Right lung (tissue), 10 donors: ENCODE measurements at places on chromosomes 1 and 21.

DNA sequence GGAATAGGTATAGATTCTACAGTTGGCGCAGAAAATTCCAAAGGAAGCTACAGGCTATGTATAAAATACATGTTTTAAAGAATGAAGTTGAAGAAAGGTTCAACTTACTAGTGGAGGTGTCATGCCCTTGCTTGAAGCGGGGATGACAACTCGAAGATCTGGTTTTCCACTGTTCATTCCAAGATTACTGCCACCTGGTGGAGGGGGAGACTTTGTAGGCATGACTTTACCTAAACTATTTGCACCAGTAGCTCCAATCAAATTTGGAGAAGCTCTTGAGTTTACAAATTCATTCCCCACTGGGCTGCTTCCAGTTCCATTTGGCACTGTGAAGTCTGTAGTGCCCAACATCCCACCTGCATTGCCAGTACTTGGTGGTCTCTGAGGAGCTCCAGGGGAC, 81.7 kb downstream of the AXDND1 start:
- DNase-seq: no peak

DNA sequence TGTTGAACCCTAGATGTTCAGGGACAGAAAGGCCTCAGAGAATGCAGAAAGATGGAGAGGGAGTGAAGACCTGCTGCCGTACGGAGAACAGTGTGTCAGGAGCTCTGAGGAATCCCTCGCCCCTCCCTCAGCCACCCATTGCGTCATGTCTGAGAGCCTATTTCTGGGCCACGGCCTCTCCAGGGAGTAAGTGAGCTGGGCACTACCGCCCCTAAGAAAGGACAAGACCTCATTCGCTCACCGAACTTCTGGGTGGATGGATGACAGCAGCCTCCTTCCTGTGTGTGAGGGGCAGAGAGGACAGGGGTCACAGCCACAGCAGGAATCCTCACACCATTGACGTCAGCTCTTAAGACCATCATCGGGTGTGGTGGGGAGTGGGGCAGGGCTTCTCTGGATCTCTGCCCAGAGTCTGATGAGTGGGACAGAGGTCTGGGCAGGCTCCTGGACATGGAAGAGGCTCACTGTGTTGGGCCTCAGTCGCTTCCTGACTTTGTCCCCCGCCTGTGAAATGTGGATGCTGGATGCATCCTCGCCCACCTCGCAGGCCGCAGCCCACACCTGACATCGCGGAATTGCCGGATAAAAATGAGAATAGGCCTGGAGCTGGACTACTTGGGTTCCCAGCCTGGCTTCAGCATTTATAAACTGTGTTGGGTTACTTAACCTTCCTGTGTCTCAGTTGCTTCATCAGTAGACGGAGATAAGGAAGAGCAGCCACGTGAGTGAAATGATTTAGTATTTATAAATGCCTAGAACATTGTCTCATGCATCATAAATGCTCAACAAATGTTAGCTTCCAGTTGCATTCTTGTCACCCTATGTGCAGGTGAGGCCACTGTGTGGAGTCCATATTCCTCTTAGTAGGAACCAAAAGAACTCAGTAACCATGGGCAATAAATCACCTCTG, 238.6 kb downstream of the TRABD2B start:
- no peak for DNase-seq

DNA sequence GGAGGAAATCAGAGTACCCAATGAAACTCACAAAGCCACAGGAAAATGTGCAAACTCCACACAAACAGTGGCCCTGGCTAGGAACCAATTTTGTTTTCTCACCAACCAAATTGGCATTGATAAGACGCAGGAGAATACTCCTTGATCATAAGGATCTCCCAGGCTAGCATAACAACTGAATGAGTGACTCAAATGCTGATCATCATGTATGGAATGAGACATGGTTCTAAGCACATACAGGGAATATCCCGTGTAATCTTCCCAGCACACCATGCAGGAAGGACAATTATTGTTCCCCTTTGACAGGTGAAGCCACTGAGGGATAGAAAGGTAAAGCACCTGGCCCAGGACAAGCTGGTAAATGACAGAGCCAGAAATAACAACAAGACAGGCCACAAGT, 180.0 kb upstream of the DUSP10 start:
- no peak for DNase-seq

- no peak for DNase-seq
These were observed 74.5 kb downstream of the FOXJ3 start for GRCh38 chr1:42260376-42261070.

GRCh38 chr1:2836333-2836970, 35.0 kb upstream of the TTC34 start:
- no peak for DNase-seq
